ENCODE measurements at places on chromosomes 4 and X.
A peak's percentile ranks its signal among the peaks of the same experiment; 100 is the strongest.

- DNase-seq = no peak
Observed at GRCh38 chrX:116204932-116205331, 34.4 kb downstream of the AGTR2 start.

GRCh38 chrX:110248578-110248977, 69.3 kb downstream of the AMMECR1 start:
- no peak for DNase-seq

GRCh38 chr4:71290074-71290473, 48.7 kb upstream of the SLC4A4 start:
- no peak for DNase-seq

GRCh38 chr4:11748164-11748872, 319.6 kb upstream of the HS3ST1 start:
- DNase-seq = no peak

DNA sequence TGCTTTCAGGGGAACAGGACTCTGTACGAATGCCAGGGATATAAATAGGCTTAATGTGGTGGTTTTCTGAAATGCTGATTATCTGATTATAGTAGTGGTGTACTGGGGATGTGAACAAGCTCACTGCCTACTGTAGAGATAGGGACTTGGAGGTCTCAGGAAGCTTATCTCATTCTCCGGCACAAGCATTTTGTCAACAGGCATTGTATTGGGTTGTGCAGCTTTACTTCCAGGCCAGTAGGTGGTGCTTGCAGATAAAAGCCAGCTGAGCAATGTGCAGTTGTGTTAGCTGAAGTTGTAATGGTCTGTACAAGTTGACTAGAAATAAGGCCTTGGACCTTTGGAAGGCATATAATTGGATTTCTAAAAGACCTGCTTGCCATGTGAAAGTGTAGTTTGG, 49.5 kb upstream of the TMLHE start:
- no peak for DNase-seq

DNA sequence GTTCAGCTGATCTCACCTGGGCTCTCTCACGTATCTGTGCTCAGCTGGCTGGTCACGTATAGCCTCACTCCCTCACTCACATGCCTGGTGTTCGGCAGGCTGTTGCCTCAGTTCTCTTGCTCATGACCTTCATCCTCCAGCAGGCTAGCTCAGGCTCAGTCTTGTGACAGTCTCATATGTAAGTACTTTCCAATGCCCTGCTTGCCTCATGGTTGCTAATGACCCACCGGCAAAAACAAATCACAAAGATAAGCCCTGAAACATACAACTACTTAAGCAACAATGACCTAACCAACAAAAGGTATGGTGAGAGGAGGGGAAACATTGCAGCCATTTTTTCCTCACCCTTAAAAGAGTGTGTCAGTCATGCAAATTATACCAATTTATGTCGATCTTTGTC, 25.0 kb downstream of the MEPE start:
- DNase-seq = no peak

DNA sequence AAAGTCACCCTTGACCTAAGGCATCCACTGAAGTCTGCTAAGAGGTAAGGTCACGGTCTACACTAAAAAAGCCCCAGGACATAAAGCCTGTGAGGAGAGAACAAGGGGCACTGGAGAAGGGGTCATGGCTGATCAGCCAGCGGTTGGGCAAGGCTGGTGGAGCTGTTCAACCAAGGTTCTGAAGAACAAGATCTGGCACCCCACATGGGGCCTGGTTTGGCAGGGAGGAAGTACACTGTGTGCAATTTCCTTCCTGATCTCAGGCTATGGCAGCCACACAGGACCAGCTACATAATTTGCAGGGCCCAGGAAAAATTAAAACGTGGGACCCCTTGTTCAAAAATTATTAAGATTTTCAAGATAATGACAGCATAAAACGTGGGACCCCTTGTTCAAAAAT, 14.1 kb upstream of the BRS3 start:
- DNase-seq = no peak

- no peak for DNase-seq
Observed at GRCh38 chrX:151004085-151004484, 20.9 kb downstream of the HMGB3 start.

GRCh38 chrX:140723121-140723715, 13.7 kb downstream of the LINC00632 start:
- no peak for DNase-seq

- DNase-seq = peak; percentile 74
Observed at GRCh38 chrX:120749141-120749846, 119.4 kb upstream of the C1GALT1C1 start.

GRCh38 chrX:118225711-118226428, 109.3 kb upstream of the KLHL13 start:
- no peak for DNase-seq

- DNase-seq = no peak
Observed at GRCh38 chr4:127975121-127975770, 10.0 kb downstream of the ABHD18 start.

GRCh38 chr4:80112236-80112635, 39.2 kb upstream of the ANTXR2 start:
- no peak for DNase-seq

DNA sequence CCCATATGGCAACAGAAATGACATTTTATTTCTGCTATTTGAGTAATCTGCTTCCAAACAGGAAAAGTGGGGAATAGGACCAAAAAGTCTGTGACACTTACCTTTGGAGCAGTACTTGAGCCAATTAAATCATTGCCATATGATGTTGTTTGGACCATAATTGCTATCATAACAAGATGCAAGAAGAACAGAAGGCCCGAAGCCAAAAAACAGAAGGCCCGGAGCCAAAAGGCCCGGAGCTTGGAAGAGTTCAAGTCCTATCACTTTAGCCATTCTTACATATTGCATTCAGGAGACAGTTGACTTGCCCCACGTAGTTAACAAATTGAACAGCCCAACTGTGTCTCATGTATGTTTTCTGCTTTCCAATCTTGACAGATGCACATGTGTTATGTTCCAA, 285.6 kb downstream of the ARHGAP24 start:
- no peak for DNase-seq

DNA sequence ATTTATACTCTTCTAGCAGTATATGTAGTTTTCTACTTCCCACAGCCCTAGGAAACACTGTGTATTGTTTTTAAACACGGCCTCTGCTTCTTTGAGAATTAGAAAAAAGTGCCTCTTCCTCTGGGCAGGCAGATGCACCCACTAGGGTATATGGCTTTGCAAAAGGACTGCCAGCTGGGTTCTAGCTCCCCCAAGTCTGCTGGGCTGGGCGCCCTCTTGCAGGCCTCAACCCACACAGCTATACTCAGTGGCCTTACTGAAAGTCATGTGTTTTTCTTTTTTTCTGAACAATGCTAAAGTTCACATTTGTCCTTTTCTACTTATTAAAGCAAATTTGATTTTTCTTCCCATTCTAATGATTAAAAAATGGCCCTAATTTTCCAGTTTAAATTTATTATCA, 35.5 kb upstream of the BMPR1B start:
- DNase-seq = no peak

GRCh38 chr4:151917145-151917734, 156.4 kb upstream of the GATB start:
- no peak for DNase-seq

DNA sequence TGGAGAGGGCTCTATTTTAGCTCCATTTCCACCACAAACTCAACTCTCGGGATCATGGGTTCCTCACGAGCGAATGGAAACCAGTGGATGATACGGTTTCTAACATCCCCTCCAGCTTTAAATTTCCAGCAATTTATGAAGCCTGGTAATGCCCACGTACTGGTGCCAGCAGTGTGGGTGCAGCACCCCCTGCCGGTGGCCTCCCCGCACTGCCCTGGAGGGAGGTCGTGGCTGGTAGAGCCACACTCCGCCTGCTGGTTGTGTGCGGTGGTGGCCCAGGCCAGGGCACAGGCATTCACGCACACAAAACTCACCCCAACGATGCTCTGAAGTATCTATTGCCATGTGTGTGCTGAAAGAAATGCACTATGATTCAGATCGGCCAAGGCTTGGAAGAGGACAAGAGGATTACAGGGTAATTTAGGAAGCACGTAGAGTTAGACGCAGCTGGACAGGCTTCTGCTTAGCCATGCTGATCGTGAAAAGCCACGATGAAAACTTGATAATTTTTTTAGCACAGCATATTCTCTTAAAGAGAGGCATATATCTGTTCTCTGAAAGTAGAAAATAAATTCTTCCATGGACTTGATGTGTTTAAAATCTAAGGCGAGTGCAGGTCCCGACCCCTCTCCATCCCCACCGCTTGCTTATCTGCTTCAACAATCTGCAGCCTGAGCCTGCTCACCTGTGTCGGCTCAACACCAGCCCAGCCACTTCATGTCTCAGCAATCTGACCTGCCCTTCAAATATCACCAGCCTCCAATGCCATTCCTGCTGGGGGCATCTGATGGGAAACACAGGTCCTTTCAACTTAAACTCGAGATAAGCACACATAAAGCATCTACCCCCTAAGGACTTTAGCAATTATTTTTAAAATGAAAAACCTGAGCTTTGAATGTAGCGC, 59.1 kb downstream of the SCD5 start:
- no peak for DNase-seq

GRCh38 chrX:131826572-131826971, 196.5 kb upstream of the STK26 start:
- no peak for DNase-seq

DNA sequence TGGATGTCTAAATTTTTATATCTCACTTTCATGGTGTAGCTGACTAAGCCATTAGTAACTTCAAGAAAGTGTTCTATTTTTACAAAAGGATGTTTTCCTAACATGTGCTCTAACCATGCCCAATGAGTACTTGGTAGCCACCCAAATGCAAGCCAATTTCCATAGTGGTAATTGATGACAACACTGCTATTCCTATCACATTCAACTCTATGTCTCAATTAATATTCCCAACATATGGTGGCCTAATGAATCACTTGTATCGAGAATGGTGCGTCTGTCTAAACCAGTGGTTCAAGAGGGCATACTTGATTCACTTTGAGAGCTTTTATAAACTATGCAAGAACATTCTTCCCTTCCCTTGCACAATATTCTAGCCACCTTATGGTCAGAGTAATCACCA, 112.9 kb upstream of the GPRIN3 start:
- no peak for DNase-seq

- DNase-seq = no peak
Observed at GRCh38 chrX:12582649-12583048, 208.6 kb upstream of the PRPS2 start.

DNA sequence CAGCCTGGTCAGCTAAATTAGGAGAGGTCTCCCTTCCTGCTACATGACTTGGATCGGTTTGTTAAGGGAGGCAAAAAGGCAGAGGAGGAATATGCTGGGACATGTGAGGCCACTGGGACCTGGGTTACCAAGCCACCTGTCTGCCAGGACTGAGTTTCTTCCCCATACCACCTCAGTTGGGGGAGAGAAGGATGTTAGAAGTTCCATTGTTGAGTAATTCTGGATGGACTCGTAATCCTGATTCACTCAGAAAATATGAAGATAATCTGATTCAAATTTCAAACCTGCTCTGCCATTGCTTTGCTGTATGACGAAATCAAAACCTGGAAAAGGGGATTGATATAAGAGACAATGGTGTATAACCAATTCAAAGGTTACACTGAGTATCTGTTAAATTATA, 97.4 kb upstream of the S100G start:
- DNase-seq = no peak

- no peak for DNase-seq
Observed at GRCh38 chr4:20592663-20593062, 107.6 kb upstream of the PACRGL start.

DNA sequence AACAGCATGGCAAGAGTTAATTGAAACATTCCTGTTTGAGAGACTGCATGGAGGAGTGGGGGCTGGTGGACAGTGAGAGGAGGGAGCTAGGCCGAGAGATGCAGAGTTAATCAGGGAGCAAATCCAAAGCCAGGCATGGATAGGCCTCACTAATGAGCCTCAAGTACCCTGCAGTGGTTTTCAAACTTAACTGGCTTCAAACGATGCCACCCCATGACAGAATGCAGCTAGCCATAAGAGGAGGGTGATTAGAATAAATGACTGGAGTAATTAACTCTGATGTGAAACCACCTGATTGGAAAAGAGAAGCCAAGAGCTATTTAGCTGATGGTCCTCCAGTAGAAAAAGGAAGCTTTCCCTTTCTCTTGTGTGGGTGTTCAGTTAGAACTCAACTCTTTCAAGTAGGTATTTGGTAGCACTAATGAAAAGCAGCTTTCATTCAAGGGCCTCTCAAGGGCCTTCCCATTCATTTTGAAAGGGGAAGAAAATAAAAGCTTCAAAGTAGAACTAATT, 215.4 kb upstream of the MAB21L2 start:
- peak; percentile 38 for DNase-seq

- no peak for DNase-seq
Observed at GRCh38 chr4:88605736-88606135, 13.5 kb downstream of the HERC3 start.

DNA sequence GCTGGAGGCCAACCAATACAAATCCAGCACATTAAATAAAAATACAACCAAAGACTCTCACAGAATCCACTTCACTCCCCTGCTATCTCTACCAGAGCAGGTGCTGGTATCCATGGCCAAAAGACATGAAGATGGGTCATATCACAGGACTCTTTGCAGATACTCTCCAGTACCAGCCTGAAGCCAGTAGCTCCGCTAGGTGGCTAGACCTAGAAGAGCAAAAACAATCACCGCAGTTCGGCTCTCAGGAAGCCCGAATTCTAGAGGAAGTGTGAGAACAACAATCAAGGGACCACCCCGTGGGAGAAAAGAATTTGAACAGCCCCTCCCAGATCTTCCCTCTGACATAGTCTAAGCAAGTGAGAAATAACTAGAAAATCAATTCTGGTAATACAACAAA, 20.2 kb downstream of the CLIC2 start:
- DNase-seq = no peak

DNA sequence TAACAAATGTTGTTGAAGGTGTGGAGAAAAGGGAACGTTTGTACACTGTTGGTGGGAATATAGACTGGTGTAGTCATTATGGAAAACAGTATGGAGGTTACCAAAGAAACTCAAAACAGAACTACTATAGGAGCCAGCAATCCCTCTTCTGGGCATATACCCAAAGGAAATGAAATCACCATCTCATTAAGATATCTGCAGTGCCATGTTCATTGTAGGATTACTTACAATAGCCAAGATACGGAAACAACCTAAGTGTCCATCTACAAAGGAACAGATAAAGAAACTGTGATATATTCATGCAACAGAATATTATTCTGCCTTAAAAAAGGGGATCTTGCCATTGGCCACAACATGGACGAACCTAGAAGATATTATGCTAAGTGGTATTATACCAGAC, 22.2 kb downstream of the APBB2 start:
- no peak for DNase-seq

- peak; percentile 11 for DNase-seq
Observed at GRCh38 chr4:54746218-54746617, 88.5 kb downstream of the KIT start.

DNA sequence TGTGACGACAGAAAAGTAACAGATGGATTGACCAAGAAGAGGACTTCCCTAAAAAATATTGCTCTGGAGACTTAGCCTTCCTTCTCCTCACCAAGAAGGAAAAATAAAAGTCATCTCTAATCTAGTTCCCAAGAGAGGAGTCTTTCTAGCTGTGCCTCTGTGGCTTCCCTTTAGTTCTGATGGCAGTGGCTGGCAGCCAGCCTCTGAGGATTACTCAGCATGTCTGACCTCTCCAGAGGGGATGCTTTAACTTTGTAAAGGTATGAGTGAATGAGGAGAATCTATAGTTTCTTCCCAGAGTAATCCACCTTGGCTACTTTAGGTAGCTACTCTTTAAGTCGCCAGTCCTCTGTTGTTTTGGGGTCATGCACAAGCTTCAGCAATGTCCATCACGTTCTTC, 163.9 kb upstream of the KIT start:
- DNase-seq = no peak
